ENCODE measurements at places on chromosomes 3 and 15.

- DNase-seq = peak; percentile 68
These were observed 832 bp downstream of the TGFBR2 start for GRCh38 chr3:30607032-30607833.

DNA sequence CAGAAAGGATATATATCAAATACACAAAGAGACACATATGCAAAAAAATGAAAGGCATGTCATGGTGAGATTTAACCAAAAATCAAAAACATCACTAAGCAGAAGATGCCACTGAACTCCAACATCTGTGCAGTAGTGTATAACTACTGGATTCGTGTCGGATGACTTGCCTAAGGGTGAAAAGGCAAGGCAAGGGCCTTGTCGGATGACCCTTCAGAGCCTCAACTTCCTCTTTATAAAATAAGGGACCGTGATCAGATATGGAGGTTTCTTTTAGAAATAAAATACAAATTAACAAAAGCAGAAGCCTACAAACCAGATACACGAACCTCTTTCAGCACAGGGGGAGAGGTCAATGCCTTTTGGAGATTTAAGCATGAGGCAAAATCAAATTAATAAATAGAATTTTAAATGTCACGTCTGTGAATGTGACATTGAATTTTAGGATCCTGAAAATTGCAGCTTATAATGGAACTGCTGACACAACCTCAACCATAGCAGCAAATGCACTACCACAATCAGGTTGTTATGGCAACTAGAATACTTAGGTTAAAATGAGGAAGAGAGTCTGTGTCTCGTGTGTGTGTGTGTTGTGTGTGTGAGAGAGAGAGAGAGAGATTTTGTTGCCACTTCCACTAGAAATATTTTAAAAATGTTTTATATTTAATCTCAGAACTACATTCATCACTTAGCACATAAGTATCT lies 8.3 kb upstream of the CHRM5 start:
- no peak for DNase-seq

GRCh38 chr15:27870320-27870719 lies 228.8 kb downstream of the OCA2 start:
- DNase-seq = no peak

DNA sequence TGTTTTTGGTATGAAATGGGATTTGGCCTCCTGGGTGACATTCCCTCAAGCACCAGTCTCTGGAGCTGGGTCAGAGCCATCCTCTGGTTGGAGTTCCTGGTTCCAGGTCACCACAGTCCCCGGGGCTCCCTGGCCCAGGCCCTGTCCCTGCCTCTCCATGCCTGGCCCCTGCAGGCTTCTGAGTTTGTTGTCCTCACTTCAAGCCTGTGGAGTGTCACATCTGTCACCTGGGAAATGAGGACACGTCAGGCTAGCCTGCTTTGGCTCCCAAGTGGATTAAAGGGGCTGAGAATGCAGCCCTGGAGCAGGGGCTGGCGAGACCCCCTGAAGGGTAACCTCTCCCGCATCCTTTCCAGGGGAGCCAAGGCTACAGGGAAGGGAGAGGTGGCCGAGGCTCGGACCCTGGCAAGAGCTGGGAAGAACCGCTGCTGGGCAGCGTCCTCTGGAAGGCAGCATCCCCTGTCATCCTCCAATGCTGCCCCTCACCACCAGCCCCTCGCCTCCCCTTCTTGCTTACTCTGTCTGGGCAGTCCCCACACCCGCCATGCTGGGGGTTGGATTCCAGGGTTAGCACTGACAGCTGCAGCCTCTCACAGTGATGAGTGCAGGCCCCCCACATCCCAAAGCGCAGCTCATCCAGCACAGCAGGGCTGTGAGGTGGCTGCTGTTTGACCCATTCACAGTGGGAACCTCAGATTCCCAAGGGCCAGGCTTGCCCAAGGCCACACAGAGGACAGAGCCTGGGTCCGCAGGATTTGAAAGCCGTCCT lies 75.5 kb upstream of the IQSEC1 start:
- DNase-seq = no peak

DNA sequence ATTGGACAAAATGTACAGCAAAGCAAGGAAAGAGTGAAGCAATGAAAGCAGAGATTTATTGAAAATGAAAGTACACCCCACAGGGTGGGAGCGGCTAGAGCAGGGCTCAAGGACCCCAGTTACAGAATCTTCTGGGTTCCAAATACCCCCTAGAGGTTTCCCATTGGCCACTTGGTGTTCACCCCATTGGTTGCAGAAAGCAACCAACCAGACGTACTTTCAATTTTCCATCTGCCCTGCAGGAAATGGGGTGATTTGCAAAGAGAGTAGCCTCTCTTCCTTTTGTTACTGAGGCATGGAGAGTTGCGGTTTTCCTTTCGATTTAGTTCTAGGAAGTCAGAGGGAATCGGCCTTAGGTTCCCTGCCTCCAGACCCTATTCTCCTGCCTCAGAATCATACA lies 2.4 kb downstream of the PML start:
- peak; percentile 33 for DNase-seq

DNA sequence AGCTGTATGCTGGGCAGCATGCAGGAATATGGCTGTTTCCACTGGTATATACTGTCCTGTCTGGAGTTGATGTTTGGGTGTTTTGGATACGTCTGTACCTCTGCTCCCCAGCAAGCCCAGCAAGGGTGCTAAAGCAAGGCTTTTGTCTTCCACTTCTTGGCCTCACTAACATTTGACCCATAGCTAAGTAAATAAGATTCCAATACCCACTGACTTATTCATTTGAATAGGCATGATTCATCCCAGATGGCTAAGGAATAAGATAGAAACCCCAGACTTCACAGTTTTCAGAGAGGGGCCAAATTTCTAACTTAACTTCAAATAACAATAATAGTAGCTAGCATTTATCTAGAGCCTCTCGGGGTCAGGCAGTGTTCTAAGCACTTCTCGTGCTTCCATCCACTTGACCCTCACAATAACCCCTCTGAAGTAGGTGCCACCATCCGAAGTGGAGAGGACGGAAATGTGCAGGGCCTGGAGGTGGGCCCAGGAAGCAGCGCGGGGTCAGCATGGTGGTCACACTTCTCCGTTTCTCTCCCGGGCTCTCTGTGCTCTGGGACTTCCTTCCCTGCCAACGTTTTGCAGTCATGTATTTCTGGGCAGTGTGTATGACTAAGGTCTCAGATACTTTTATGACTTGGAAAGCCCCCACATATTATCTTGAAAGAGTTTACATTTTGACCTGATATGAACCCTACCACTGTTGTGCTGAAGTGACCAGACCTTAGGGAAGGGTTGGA lies 39.3 kb downstream of the LRRK1 start:
- no peak for DNase-seq

DNA sequence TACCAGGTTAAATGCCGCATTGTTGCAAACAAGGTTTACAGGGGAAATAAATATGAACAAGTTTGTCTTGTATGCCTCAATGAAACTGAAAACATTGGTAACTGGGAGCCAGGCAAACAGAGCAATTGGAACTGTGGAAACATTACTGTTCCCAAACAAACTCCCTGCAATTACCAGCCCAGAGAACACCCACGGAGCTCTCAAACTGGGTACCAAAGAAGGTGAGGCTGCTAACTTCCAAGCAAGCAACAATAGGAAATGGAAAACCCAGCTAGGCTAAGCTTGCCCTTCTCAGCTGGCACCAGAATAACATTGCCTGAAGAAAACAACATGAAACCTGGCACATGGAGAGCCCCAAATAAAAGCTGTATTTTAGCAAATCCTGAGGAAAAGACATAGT lies 218.9 kb upstream of the THRB start:
- DNase-seq = no peak
